ENCODE measurements at places on chromosomes 2 and 18.

DNA sequence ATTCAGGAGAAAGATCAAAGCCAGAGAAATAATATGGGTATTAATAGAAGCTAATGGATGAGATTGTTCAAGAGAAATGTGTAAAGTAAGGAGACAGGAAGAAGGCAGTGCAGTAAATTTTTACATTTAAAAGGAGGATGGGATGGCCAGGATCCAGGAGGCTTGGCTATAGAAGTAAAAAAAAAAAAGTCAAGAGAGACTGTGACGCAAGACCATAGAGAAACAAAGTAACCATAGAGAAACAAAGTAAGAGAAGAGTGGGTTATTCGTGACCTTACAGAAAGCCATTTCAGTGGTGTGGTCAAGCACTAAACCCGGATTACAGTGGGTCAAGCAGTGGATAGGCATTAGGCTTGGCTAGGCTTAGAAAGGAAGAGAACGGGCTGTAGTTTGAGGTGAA is 10.5 kb upstream of the FAM171B start:
- no peak for DNase-seq

DNA sequence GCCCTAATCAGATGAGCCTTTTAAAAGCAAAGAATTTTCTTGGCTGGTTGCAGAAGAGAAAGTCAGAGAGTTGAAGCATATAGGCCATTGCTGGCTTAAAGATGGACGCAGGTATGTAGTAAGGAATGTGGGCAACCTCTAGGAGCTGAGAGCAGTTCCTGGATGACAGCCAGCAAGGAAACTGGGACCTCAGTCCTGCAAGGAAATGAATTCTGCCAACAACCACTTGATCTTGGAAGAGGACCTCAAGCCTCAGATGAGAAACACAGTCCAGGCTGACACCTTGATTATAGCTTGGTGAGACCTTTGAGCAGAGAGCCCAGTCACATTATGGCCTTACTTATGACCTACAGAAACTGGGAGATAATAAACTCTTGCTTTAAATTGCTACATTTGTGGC is 15.7 kb downstream of the PHOSPHO2 start:
- no peak for DNase-seq

DNA sequence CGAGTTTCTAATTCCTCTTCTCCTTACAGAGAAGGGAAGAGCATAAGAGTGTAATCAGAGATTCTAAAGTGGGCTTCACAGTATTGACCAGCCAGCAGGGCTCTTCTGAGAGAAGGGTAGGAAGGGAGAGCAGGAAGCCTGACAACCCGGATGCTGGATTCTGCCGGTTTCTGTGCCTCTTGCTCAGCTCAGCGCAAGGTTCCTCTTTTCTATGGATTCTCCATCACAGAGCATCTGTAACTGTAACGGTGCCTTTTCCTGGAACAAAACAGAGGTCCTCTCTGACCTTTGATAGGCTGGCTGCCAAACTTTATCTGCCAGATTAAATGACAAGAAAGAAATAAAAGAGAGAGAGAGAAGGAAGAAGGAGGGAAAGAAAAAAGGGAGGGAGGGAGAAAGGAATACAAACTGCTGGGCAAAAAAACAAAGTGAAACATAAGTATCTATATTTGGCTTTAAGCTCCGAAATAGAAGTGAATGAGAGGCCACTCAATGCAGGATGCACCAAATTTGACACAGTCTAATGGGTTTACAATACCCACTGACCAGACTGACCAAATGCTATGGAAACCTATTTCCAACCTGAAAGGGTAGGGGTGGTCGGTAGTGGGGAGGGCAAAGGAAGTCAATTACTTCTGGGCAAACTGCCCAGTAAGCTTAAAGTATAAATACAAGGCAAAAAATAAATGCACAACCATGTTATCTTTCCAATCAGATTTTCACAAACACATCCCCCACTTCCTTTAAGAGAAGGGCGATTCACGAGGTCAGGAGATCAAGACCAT is 59.2 kb downstream of the PIEZO2 start:
- no peak for DNase-seq

GRCh38 chr2:85445316-85446295 is 27.1 kb downstream of the SH2D6 start:
- DNase-seq = no peak

DNA sequence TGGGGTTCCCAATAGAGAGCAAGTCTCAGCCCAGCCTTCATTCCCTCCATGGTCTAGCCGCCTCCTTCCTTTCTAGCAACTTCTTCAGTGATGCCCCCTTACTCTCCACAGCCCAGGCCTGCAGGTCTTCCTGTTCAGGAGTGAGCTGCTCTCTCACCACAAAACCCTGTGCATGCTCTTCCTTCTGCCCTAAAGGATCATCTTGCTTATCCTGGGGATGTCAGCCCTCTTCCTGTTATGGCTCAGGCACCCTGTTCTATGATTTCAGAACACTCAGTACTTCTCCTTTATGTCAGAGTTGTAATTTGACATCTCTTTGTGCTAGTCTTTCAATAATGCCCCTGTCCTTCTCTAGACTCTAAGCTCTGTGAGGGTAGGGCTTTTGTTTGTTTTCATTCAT is 19.4 kb downstream of the TMEM178A start:
- DNase-seq = no peak

DNA sequence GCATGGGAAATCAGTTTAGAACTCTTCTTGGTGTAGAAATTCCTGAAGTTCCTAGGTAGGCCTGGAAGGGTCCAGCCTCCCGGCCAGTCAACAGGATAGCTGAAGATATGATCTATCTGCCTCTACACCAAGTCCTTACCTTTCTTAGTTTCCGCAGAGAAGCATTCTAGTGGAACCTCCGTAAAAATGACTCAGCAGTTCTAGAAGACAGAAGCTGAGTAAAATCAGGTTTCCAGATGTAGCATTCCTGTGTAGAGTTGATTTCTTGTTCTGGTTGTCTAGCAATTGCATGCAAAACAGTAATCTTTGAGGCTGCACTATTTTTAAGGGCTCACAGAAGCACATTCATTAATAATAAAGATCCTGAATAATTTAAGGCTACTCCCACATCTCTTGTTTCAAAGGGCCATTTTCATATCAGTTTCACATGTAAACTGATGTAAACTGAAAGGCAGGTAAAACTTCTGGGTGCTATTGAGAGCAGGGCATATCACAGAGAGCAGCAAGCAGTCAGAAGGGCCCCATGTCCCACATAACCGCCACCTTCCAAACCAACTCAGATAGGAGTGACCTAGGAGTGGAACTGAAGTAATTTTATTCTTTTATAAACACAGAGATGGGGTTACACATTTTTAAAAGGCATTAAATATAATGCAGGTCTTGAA is 3.2 kb upstream of the DYTN start:
- peak; percentile 23 for DNase-seq

- DNase-seq = no peak
Measured at GRCh38 chr2:112709703-112710102, 11.1 kb upstream of the NT5DC4 start.

- DNase-seq = no peak
Measured at GRCh38 chr2:237614151-237614720, 13.2 kb upstream of the LRRFIP1 start.

- no peak for DNase-seq
Measured at GRCh38 chr2:83176539-83176938, 1282.5 kb downstream of the SUCLG1 start.
